ENCODE measurements at places on chromosomes 2 and 18. TPM values are rescaled to one million over a fixed set of nuclear protein-coding genes. Genes with fewer than 3 reads are reported as not detected.
A peak's percentile ranks its signal among the peaks of the same experiment; 100 is the strongest.

Gene DCDC2C
- not detected for polyA plus RNA-seq

Gene LONRF2
- not detected for polyA plus RNA-seq

Gene NEU2
- polyA plus RNA-seq: not detected

Gene BMP10
- not detected for polyA plus RNA-seq

Gene RUFY4
- not detected for polyA plus RNA-seq

Gene KCNK3
- 0.17 TPM for polyA plus RNA-seq

Gene IL36B
- polyA plus RNA-seq: 0.07 TPM

Gene SLC16A14
- polyA plus RNA-seq: 0.17 TPM

Gene PAX8
- polyA plus RNA-seq: 0.79 TPM

GRCh38 chr2:182090486-182090885 lies 104.8 kb downstream of the PPP1R1C start:
- DNase-seq: no peak

DNA sequence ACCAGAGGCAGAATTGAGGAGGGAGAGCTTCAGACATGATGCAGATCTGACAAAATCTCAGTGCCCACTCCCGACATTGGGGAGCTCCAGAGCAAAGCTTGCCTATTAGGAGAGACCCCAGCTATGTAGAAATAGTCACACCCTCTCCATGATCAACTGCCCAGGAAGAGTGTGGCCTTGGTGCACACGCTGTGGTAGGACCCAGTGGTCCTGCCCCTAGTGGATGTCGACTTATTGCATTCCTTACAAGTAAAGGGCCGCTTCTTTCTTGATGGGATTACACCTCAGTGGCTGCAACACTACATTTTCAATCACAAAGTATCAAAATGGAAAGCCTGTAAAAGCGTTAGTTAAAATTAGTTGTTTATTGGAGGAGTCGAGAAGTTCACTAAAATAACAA lies 64.2 kb downstream of the VRK2 start:
- DNase-seq: no peak

- no peak for DNase-seq
Observed at GRCh38 chr2:145845923-145846322, 1326.0 kb upstream of the ZEB2 start.

DNA sequence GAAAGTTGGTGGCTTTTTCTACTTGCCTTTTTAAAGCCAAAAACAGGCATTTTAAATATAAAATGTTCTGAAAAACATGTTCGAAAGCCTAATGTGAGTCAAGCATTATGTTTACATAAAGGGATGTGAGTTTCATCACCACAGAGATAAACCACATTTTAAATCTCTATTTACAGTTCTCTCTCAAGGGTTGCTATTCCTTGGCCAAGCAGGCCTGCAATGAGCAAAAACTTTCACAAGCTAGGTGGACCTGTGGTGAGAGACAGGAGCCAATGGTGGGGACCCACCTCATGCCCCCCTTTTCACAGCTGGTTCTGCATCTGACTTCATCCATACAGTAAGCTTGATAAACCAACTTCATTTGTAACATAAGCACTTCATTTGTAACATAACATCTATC lies 65.1 kb downstream of the CUL3 start:
- peak; percentile 45 for DNase-seq

DNA sequence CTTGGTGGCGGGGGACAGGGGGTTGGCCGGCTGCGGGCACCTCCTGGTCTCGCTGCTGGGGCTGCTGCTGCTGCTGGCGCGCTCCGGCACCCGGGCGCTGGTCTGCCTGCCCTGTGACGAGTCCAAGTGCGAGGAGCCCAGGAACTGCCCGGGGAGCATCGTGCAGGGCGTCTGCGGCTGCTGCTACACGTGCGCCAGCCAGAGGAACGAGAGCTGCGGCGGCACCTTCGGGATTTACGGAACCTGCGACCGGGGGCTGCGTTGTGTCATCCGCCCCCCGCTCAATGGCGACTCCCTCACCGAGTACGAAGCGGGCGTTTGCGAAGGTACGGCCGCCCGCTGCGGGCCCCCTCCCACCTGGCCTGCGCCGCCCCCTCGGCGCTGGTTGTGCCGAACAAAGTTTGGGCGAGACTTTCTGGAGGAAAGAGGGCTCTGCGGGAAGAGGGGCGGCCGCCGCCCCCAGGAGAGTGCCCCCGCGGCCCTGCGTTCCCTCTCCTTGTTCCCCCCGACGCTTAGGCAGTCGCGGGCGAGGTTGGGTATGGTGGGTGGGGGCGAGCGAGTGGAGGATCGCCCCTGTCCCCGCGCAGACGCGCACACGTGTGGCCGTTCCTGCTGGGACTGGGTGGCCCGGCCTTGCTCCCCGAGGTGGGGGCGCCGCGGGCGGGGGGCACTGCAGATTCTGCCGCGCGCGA lies 866 bp downstream of the CRIM1 start:
- no peak for DNase-seq

DNA sequence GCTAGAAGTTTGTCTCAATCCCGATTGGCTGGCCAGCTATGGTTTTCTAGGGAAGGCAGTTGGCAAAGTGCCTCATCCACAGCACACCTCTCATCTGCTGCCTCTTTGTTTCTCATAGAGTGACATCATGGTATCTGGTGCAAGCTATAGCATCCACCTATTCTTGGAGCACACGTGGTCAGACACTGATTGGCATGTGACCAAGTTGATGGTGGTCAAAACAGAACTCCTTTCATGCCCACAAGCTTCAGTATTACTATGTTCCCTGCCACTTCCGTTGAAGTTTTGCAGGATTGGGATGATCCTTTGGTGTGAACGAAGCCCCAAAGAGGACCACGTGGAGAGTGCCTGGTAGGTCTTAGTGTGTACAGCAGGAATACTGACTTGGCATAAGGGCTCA lies 28.8 kb downstream of the TTC32 start:
- DNase-seq: no peak

DNA sequence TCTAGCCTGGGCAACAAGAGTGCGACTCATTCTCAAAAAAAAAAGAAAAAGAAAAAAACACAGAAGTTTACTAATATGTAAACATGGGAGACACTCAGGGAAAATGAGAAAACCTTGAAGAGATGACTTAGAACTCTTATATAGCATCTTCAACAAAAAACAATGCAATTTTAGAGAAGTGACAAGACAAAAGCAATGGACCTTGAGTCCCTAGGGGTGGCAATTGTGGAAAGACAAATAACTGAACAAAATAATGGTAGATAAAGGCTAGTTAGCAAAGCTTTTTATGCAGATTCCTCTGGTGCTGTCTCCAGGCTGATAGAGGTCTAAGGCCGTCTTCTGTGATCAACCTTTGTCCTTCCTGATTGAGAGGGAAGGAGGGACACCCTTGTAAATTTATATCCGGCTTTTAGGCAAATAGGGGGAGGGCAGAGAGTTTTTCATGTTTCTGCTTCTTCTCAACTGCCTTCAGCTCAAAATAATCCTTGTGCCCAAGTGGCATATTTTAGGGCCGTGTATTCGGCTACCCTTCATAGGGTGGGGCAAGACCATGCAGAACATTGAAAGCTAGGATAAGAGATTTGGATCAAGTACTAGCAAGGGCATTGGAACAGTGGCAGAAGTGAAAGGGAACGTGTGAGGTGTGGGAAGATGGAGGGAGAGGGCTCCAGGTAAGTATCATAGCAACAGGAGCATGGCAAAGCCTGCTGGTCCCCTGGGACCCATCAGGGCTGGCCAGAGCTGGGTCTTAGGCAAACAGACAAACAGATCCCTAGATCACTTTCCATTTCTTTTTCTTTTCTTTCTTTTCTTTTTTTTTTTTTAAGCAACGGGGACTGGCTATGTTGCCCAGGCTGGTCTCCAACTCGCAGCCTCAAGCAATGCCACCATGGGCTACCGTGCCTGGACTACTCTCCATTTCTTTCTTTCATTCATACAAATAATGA lies 116.2 kb upstream of the STPG4 start:
- DNase-seq: no peak

- no peak for DNase-seq
Observed at GRCh38 chr2:172944794-172945509, 130.7 kb upstream of the MAP3K20 start.

DNA sequence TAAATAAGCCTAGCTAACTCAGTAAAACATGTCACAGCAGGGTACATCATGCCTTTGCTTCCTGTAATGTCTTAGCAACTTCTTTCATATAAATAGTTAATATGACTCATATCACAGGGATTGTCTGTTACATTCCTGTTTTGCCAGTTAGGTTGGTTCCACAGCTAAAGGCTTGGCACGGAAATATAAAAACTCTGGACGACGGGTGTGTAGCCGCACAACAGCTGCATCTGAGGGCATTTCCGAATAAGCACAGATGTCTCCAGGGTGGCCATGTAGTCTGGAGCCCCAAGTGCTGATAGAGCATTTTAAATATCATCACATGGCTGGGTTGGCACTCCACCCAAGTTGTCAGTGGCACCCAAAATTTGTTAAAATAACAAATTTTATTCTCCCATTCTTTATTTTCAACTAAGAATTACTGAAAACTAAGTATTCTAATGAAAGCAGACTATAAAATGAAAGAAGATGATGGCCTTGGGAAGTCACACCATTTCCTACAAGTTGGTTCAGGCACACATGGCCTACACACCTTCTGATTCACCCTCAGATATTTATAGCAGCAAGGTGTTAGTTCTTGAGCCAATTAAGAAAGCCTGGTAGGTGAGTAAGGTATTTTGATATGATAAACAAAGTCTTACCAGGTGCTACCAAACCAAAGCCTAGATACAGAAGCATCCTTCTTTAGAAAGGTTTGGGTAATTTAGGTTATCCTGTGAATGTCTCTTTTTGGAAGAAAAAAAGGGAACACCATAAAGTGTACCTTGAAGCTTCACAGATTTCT lies 61.8 kb upstream of the STK17B start:
- peak; percentile 95 for DNase-seq

DNA sequence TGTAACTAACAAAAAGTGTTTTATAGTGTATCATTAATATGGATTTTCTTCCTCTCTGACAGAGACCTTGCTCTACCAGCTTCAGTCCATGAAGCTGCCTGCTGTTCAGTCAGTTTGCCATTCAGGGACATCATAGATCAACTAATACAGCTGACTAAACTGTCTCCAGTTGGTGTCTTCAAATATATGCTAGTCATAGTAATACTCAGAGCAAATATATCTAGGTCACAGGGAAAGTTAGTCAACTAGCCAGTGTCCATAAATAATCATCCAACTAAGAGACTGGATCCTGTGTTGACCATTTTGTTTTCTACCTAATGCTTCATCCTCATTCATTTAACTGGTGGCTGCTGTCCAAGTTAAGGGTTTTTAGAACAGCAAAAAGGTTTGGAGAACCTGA lies 38.2 kb upstream of the LRPPRC start:
- DNase-seq: no peak

- DNase-seq: no peak
Observed at GRCh38 chr2:45256173-45256866, 247.1 kb upstream of the SIX2 start.

DNA sequence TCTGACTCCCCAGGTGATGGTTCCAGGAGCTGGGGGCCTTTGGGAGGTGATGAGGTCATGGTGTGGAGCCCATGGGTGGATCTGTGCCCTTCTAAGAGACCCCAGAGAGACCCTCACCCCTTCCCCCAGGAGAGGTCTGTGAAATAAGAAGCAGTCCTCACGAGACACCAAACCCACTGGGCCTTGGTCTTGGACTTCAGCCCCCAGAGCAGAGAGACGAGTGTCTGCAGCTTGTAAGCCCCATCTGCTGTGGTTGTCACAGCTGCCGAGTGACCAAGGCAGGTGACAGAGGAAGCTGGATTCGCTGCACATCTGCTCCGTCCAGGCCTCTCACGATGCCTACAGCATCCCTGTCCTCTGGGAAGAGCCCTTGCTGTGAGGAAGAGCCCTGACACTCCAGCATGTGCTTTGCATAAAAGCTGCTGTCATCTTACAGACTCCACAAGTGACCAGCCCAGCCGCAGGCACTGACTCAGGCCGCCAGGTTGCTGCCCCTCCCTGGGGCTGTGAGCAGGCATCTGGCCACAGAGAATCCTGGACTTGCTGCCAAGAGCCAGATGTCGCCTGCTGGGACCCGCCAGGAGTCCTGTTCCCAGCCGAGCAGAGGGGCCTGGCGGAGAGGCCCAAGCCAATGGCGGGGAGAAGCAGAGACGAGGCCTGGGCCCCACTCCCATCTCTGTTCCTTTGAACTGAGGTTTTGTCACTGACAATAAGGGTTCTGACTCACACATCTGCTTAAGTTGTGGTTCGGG lies 150.8 kb downstream of the PXDN start:
- DNase-seq: peak; percentile 79

DNA sequence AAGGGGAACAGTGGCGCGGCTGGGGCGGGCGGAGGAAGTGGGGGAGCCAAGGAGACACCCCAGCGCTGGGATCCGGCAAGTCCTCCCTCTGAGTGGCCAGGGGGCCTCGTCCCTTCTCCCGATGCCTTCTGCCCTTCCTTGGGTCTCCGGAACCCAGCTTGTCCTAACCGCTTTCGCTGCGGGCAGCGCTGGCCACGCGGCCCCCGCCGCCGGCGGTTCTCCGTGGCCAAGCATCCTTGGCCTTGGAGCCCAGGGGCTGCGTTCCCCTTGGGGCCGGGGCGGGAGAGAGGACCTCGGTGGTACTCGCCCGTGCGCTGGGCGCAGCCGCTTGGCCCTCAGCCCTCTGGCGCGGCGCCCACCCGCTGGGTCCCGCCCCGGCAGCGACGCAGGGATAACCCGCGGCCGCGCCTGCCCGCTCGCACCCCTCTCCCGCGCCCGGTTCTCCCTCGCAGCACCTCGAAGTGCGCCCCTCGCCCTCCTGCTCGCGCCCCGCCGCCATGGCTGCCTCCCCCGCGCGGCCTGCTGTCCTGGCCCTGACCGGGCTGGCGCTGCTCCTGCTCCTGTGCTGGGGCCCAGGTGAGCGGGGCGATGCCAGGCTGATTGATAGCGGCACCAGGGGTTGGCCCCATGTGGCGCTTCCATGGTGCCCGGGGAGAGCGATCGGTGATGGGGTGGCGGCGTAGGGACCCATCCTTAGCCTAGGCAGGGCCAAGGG lies 128.7 kb downstream of the UXS1 start:
- DNase-seq: no peak

DNA sequence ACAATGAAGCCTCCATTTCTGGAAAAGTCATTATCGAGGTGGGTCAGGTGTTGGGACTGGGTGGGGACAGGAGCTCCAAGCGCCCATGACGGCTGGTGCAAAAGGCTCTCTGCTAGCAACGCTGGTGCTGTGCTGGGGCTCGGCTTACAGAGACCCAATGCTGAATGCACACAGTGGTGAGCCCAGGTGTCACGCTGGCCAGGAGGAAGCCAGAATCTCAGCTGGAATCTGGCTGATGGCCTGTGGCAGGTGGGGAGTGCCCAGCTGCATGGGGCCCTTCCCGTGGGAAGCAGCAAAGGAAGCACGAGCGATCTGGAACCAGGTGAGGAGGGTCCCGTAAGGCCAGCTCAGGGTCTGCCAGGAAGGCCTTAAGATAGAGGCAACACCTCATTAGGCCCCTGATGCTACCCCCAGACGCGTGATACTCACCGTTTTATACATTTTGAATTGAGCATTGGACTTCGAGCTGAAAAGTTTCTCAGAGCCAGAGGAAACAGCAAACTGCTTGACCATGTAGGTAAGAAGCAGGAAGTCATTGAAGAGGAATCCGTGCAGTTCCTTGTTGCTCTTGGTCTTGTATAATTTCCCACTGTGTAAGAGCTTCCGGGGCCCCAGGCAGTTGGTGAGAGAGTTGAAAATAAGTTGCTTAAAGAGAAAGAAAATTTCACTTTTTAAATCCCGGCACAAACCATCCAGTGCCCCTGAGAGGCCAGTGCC lies 34.7 kb downstream of the FAM228A start:
- DNase-seq: no peak
